Right renal cortex interstitium (tissue), 3 donors: ENCODE measurements at places on chromosomes 2 and 18.

- peak; percentile 51 for DNase-seq
Observed at GRCh38 chr2:147082850-147083522, 761.8 kb upstream of the ACVR2A start.

DNA sequence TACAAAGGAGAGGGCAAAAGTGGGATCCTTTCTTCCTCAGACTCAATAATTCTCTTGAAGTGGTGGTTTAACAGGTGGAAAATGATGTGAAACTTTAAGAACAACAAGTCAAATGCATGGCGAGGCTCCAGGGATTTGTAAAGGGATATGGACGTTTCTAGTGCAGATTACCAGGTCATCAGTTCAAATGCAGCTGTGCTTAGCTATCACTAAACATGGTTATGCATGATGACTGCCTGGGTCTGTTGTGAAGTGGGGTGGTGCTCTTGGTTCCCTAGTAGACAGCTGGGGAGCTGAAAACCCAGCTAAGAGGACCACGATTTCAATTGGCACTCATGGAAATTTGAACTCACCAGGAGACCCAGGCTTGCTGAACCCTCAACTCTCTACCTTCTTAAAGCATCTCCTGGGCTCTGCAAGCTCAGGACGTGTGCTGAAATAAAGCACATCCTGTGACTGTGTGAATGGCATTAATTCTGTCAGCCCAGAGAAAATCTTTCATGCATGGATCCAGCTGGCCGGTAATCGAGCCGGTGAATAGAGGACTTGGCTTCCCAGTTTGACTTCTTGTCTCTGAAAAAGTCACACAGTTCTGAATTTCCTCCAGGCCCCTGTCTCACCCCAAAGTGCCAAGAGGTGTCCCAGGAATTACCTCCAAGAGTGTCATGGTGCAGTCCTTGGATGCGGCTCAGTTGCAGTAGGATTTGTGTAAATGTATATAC lies 146.1 kb downstream of the MTX2 start:
- DNase-seq = no peak

GRCh38 chr18:62242955-62243354 lies 55.9 kb downstream of the RELCH start:
- DNase-seq = no peak

GRCh38 chr2:191679818-191680600 lies 2.1 kb downstream of the NABP1 start:
- no peak for DNase-seq

GRCh38 chr2:108905176-108905575 lies 83.8 kb downstream of the EDAR start:
- DNase-seq = no peak

DNA sequence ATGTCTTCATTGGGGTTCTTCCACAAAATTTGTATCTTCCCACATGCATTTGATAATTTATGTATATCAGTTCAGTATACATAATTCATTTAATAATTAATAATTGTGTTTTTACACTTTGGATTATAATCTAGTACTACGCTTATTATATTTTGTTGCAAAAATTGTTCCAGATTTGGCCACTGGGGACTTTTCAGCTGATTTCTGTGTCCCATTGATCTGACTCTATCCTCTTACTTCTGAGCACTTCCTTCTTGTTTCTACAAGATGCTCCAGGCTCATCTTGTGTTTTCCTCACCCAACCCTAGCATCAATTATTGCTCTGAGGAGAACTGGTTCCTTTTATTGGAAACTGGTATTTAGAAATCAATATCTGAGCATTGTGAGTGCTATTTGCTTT lies 215.3 kb upstream of the CDH19 start:
- no peak for DNase-seq

- DNase-seq = no peak
Observed at GRCh38 chr2:74530239-74531187, 780 bp downstream of the HTRA2 start.

DNA sequence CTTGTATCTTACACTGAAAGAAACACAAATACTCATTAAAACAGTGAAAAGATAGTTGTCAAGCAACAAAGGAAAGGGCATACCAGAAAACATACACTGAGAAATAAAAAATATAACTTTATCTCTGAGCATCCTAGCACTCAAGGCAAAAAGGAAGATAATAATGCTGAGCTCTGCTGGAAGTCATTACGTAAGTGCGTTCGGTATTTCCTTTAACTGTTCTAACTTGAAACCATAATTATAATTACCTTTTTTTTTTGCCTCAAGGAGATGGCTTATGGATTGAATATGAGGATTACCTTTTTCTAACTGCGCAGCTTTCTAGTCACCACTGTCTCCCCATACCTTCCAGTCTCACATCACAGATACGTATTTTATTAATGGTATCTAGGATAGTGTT lies 308.1 kb downstream of the GBX2 start:
- DNase-seq = no peak

GRCh38 chr18:36757991-36758390 lies 70.8 kb downstream of the TPGS2 start:
- DNase-seq = no peak

- no peak for DNase-seq
Observed at GRCh38 chr18:58148954-58149471, 105.0 kb downstream of the NEDD4L start.

GRCh38 chr18:23506393-23506792 lies 3.1 kb downstream of the RMC1 start:
- no peak for DNase-seq

GRCh38 chr2:120697471-120697870 lies 38.2 kb upstream of the GLI2 start:
- DNase-seq = no peak

- no peak for DNase-seq
Observed at GRCh38 chr2:226932443-226932842, 96.6 kb downstream of the RHBDD1 start.

- DNase-seq = no peak
Observed at GRCh38 chr2:223047260-223047761, 4.7 kb upstream of the KCNE4 start.

- no peak for DNase-seq
Observed at GRCh38 chr18:68735483-68736343, 20.8 kb upstream of the TMX3 start.

DNA sequence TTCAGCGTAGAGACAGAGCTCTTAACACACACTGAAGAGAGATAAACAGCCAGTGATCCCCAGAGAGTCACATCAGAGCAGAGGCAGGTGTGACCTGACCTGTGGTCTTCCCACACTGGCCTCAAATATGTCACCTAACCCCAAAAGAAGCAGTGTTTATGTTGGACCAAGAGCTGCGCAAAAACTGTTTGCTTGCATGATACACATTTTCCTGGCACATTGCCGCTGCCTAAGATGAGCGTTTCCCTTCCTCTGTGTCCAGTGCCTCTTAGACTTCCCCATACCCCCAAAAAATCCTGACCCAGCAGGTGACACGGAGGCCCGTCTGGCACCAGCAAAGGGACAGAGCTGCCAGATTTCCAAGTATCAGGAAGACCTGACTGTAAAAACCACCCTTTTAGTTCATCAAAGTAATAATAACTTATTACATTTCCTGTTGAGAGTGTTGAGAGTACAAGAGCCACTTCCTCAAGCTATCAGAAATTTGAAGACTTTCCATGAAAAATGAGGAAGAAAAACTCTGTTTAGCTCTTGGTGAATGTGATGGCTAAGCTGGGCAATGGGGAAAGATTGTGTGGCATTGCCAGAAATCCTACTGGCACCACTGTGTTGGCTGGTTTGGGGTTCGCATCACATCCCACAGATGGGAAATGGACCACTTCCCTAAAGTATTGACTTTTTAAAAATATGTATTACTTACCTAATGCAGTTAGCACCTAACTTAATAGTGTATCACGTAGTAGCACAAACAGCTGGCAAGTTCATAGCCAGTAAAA lies 6.7 kb downstream of the TNFRSF11A start:
- DNase-seq = no peak

DNA sequence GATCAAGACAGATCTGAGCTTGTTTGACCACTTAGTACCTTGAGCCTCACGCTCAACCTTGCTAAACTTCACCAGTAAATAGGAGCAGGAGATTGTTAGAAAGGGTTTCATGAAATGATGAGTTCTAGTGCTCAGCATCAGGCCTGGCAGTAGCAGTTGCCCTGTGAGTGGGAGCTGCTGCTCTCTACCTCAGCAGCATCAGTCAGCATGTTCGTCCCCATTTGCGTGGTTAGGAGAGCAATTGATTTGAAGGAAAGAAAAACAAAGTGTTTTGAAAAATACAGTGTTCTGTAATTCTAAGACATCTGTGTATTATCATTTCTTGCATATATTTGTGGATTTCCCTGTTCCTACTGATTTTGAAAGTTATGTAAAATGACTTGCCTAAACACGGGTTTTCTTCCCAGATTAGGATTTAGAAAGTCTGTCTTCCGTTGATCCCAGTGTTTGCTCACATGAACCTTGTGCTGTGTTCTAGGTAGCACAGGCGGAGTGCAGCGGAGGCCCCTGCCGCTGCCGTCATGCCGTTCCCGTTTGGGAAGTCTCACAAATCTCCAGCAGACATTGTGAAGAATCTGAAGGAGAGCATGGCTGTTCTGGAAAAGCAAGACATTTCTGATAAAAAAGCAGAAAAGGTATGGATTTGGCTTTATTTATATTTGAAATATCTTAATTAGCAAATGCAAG lies 47.0 kb downstream of the CAB39 start:
- no peak for DNase-seq

GRCh38 chr2:215394102-215394805 lies 41.6 kb downstream of the FN1 start:
- no peak for DNase-seq

DNA sequence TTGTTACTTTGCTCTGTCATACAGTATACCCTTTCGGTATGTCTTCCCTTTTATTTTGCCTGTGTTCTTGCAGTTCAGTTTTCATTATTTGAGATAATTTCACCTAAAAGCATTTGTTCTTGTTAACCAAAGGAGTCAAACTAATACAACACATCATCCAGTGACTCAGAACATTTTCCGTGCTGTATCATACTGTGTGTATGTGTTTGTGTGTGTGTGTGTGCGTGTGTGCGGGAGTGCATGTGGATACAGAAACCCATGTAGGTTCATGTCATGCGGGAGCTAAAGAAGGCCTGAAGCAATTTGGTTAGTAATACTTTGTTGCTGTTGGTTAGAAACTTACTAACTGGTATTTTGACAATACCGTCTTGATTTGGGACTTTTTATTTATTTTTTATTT lies 60.0 kb downstream of the CEP192 start:
- DNase-seq = no peak

DNA sequence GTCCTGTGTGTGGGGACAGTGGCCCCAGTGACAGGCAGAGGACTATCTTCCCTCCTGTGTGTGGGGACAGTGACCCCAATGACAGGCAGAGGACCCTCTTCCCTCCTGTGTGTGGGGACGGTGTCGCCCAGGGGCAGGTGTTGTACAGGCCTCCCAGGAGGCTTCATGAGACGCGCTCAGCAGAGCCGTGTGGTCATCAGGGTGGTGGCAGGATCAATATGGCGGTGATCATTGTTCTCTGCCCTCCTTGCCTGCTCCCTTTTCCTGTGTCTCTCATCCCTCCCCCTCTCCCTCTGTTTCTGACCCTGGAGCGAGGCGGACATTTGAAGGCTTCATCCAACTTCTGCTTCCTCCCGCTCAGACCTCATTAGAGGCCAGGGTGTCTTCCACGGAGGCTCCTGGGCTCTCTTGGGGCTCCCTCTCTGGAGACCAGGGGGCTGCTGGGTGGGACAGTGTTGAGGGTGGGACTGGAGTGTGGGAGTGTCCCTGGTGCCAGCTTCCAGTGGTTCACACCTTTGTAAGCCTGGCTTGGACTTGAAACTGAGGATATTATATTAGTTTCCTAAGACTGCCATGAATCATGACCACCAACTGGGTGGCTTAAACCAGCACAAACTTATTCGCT lies 59.5 kb downstream of the ACKR3 start:
- no peak for DNase-seq

DNA sequence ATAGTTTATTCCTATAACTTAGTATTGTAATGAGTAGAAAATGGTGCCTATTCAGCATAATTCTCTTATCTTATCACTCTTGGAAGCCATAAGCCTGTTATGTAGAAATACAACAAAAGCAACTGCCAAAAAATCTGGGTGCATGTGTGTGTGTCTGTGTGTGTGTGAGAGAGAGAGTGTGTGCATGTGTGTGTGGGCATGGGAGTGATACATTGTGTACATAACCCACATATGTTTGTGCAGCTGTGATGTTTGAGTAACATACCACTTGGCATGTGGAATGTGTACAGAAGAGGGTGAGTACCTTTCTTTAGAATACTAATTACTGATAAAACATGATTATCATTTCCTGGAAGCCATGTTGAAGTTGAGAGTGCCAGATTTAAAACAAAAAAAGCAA lies 642.3 kb upstream of the SYT4 start:
- DNase-seq = no peak

GRCh38 chr2:238388794-238389193 lies 37.9 kb upstream of the ASB1 start:
- DNase-seq = no peak

DNA sequence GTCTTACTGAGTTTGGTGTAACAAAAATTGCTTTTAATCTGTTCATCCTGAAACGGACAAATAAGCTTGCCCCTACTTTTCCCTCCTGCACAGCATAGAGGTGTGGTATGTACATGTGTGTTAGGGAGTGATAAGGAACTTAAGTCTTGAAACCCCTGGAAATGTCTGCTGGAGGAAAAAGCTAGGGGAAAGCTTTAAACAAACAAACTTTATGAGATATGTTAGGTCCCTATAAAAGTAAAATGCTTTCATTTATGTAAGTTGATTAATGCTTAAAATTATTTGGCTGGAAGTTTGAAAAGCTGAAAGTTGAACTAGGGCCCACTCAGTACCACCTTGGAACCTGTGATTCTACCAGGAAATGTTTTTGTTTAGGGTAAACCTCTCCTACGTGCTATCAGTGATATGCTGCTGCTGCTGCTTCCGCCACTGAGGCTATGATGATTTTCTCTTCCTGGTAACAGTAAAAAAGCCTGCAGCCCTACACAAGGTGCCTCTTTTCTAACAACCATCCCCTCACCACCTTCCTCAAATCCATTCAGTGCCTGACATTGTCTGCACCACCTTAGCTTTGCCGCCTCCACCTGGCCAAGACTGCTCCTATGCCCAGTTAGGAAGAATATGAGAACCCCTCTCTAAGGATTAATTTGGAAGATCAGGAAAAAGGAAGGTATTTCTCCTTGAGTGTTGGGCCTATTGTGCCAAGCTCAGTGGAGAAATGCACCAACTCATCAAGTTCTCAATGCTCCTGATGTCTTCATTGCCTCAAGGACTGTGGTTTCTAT lies 2.5 kb upstream of the YES1 start:
- no peak for DNase-seq

DNA sequence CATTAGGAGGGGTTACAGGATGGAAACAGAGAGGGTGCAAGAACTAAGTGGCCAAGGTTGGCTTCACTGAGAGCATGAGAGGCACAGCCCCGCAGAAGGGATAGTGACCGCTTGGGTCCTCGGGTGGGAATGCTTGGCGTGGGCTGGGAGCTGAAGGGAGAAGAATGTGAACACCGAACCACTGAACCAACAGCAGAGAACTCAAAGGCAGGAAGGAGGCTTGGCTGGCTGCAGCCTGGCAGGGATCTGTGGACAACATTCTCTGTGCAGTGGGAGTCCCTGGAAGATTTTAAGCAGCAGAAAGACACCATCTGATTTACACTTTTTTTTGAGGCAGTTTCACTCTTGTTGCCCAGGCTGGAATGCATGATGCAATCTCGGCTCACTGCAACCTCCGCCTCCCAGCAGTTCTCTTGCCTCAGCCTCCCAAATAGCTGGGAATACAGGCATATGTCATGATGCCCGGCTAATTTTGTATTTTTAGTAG lies 33.9 kb downstream of the SOWAHC start:
- DNase-seq = no peak

GRCh38 chr2:206456078-206456754 lies 12.9 kb downstream of the ADAM23 start:
- no peak for DNase-seq
